NCI-H526 (cell line): ENCODE measurements at places on chromosomes 7 and 10.

GRCh38 chr7:69002416-69002815 lies 595.9 kb upstream of the AUTS2 start:
- DNase-seq = no peak

DNA sequence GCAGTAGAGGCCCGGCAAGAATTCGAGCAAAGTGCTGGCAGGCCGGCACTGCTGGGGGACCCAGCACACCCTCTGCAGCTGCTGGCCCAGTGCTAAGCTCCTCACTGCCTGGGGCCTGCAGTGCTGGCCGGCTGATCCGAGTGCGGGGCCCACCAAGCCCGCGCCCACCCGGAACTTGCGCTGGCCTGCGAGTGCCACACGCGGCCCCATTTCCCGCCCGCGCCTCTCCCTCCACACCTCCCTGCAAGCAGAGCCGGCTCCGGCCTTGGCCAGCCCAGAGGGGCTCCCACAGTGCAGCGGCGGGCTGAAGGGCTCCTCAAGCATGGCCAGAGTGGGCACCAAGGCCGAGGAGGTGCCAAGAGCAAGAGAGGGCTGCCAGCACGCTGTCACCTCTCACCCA lies 3.1 kb downstream of the DYDC2 start:
- no peak for DNase-seq

DNA sequence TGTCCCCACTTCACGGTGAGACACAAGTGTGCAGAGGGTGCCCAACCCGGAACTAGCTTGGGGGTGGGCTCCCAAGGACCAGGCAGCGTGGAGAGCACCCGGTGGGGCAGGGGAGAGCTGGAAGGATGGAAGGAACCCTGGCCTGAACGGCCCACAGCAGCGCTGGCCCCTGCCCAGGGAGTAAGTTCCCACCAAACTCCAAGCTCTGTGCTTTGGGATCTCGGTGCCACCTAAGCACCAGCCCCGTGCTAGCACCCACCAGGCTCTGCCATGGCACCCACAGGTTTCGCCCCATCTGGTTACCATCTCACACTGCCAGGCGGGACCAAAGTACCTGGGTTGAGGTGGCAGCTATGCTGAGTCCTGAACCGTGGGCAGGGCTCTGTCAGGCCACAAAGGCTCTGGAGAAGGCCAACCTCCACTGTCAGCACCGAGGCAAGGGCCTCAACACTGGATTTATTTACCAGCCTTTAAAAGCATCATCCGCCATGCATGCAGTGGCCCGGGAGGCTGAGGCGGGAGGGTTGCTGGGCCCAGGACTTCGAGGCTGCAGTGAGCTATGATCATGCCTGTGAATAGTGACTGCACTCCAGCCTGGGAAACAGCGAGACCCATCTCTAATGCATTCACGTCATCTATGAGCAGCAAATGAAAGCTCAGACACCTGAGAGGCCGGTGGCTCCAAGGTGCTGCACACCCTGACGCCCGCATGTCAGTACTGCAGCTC lies 16.0 kb downstream of the GPER1 start:
- DNase-seq = no peak

- DNase-seq = no peak
Observed at GRCh38 chr10:48895803-48896195, 43.8 kb downstream of the LRRC18 start.

- no peak for DNase-seq
Observed at GRCh38 chr7:158022601-158023000, 565.0 kb downstream of the PTPRN2 start.

DNA sequence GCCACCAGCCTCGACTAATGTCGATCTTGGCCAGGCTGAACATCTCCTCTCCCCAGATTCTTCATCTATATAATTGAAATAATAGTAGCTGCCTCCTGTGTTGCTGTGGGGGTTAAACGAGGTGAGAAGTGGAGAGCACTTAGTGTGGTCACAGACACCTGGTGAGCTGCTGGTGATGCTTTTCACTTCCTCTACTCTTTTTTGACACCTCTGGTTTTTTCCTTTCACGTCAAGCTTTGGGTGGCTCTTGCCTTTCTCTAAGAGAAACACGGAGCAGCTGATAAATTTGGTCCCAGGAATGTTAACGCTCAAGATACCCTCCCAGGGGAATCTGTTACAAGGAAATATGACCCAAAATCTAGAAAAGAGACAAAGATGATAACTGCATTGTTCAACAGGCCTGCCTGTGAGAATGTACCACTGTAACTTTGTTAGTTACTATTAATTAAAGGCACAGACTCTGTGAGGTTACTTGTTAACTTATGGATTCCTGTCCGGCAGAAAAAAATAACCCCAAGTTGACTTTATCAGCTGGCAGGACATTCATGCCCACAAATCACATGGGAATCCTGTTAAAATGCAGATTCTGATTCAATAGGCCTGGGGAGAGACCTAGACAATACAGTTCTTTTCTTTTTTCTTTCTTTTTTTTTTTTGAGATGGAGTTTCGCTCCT lies 9.5 kb upstream of the NPFFR1 start:
- no peak for DNase-seq

DNA sequence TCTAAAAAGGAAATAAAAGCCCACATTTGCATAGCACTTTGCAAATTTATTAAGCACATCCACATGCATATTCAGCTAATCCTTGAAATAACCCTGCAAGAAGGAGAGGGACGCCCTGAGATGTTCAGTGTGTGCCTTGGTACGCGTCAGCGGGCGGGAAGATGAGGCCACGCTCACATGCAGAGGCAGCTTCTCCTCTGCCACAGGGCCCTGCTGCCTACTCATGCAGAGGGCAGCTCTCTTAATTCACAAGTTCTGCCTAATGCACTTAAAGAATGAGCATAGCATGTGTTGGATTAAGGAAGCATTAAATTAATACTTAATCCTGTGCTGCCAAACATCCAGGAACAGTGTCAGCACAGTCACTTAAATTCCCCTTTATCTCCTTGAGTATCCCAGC lies 132.3 kb downstream of the HECW1 start:
- no peak for DNase-seq

- no peak for DNase-seq
Observed at GRCh38 chr10:969473-970150, 18.6 kb upstream of the GTPBP4 start.

DNA sequence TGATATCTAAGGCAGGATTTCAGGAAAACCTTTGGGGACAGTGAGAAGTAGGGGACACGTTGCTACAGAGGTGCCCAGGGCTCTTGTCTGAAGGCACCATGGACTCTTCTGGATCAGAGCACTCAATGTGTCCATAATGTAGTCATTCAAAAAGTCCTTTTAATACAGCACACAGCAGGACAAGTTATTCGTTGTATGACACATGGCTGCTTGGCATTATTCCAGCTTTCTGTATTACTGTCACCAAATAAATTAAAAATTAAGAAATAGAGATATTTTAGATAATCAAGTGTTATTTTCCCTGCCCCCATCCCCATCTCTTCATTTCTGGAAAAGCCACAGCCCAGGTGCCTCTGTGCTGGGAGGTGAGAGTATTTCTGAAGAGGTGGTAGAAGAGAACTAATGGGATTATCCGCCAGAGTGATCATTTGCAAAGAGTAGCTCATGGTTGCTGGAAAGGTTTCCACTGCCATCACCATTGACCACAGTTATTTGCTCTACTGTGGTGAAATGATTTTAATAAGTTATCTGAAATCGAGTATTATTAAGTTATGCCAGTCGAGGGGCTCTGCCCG lies 83.0 kb downstream of the CXCL12 start:
- no peak for DNase-seq

- DNase-seq = peak; percentile 33
Observed at GRCh38 chr7:101882595-101883564, 65.5 kb downstream of the CUX1 start.

DNA sequence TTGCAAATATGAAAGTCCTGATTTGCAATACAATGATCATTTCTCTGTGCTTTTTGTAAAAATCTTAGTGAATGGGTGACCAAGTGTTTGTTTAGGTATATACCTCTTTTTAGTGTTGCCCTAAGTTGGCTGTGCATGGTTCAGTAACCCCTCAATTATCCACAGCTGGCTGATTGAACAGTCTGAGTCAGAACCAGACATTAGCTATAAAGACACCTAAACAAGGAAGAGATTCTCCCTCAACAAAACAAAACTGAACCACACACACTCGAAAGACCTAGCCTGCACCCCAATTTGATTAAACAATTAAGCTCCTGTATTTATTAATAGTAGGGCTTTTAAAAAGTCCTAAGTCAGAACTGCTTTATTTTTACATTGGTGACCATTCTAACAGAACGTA lies 2.8 kb downstream of the RSBN1L start:
- DNase-seq = peak; percentile 25

DNA sequence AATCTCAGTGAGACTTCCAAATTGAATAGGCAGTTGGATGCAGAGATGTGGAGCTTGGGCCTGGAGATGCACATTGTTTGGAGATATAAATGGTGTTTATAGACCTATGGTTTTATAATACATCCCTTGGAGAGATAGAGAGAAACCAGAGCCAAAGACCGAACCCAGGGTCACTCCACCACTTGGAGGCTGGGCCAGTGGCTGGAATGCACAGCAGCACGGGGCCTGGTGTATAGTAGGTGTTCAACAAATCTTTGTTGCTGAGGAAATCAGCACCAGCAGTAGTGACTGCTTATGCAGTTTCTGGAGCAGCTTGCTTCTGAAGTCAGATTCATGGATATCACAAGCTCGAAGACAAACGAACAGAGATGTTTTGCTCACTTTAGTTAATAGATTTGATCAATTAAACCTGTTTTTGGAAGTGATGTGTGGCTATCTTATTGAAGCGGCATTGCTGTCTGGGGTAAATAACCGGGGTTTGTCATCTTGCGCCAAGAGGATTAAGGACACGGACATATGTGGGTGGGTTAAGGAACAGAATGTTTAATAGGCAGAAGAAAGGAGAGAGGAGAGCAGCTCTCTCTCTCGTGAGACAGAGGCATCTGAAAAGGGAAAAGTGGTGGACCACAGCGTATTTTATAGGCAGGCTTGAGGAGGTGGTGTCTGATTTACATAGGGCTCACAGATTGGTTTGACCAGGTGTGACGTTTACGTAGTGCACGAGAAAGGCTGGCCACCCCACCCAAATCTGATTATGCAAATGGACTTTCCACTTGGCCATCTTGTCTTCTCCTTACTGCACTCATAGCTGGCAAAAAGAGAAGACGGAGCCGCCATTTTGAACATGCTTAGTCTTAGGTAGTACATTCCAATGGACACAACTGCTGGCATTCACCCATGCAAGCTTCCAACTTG lies 11.1 kb downstream of the RBP4 start:
- no peak for DNase-seq

DNA sequence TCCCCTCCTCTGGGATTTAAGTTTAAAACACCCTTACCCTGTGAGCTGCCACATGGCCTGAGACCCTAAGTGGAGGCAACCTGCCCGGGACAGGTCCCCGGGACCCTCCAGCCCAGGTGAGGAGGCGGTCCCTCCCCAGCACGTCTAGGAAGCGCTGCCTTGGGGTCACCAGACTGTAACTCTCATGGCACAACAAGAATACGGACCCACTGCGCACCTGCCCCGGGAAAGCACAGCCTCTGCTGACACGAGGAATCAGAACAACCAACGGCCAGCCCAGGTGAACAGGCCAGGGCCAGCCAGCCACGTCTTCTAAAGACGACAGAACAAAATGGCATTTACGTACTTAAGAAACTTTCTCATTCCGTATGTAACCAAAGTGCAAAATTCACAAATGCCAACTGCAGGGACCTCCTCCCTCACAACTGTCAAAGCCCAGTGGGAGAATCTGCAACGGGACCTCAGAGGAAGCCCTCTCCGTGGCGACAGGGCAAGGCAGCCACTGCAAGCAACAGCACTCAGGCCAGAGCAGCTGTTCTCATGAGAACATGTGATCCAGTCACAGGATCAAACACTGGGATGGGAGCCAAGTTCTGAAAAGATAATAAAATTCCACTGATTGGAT lies 208.4 kb downstream of the DIP2C start:
- peak; percentile 72 for DNase-seq

- peak; percentile 42 for DNase-seq
Observed at GRCh38 chr10:101840741-101841453, 2.7 kb downstream of the KCNIP2 start.

- no peak for DNase-seq
Observed at GRCh38 chr10:44935201-44935965, 24.2 kb upstream of the RASSF4 start.

DNA sequence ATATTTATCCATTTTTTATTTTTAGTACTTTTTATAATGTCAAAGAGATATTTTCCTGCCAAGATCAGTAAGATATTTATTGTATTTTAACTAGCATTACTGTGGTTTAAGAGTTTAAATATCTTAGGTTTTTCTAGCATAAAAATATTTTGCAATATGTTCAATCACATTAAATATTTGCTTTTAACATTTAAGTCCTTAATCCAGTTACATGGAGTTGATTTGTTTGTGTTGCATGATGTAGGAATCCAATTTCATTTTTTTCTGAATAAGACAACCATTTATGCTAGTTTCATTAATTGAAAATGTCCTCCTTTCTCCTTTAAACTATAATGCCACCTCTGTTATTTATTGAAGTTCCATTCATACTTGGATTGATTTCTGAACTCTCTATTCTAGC lies 41.8 kb downstream of the CAV1 start:
- DNase-seq = no peak

- no peak for DNase-seq
Observed at GRCh38 chr7:130290745-130291144, 2.2 kb upstream of the CPA4 start.

DNA sequence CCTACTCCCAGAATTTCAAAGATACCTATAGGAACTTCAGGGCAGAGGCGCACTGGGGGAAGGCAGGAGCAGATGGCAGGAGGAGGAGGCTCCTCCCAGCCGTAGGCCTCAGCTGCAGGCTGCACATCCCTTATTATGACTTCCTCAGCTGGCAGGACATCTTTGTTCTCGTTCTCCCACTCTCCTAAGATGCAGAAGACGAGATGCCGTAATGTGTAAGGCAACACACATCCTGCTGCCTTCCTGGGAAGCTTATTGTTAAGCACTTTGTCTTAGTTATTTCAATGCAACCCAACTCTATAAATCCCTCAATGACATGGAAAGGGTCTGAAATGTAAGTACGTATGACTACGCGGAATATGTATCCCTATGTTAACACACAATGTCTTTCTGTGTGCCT lies 599.8 kb upstream of the MGMT start:
- DNase-seq = no peak

DNA sequence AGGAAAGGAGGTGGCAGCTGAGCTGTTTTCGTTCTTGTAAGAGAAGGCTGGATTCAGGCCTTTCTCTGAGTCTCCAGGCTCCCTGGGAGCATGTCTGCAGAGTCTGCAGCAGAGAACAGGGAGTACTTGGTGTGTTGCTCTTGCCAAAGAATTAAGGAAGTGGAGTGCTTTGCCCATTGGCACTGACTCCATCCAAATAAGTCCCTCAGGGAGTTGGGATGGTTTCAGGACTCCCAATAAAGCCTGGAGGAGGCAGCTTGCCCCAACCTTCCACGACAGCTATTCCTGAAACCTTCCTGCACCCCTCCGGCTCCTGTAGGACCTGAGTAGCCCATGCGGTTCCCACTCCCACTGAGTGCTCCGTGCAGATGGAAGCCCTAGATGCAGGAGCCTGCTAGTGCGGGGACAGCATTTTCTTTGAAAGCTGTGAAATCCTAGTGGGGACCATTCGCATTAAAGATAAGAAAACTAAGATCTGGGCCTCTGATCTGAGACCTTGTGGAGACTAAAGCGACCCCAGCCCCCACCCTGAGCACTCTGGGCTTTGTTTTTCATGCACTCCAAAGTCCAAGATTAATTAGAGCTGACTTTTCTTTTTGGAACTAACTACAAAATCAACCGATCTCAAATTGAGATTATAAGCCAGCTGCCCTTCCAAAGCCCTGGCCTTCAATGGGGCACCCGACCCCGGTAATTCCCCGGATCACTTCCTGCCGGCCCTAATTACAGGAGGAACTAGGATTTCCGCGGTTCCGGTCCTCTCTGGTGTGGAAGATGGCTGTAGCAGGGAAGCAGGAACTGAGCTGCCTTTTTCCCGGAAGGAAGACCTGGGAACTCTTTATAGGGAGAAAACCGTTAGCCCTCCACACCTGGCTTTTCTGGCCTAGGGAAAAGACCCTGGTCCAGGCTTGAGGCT lies 110.2 kb downstream of the COL13A1 start:
- DNase-seq = no peak
